ENCODE measurements at places on chromosomes 5 and 9. TPM values are rescaled to one million over a fixed set of nuclear protein-coding genes. Genes with fewer than 3 reads are reported as not detected.

MLANA gene
- total RNA-seq = not detected

LRRC70 gene
- total RNA-seq = 1.3 TPM

IL13 gene
- total RNA-seq = 32.6 TPM

LCN9 gene
- not detected for total RNA-seq

SHISAL2B gene
- total RNA-seq = not detected

IER5L gene
- 4.5 TPM for total RNA-seq

CCNJL gene
- not detected for total RNA-seq

TAF11L10 gene
- total RNA-seq = not detected

CFAP90 gene
- not detected for total RNA-seq

PCDHGA6 gene
- total RNA-seq = 0.57 TPM

CTSV gene
- 0.27 TPM for total RNA-seq

MARCOL gene
- not detected for total RNA-seq

GALNT10 gene
- total RNA-seq = 33.9 TPM

SOX30 gene
- total RNA-seq = 0.16 TPM

SLCO6A1 gene
- not detected for total RNA-seq

ARHGEF37 gene
- total RNA-seq = 0.80 TPM

KCNV2 gene
- not detected for total RNA-seq

FOXD4L6 gene
- not detected for total RNA-seq

NR5A1 gene
- total RNA-seq = not detected

QRFP gene
- total RNA-seq = not detected

MYMK gene
- not detected for total RNA-seq

HRCT1 gene
- total RNA-seq = not detected

RRAGA gene
- total RNA-seq = 43.1 TPM

PIP5KL1 gene
- 2.7 TPM for total RNA-seq

TIMD4 gene
- total RNA-seq = 1.1 TPM

TEX53 gene
- not detected for total RNA-seq

STRBP gene
- total RNA-seq = 18.2 TPM

SPINK1 gene
- not detected for total RNA-seq

LMX1B gene
- total RNA-seq = not detected

WDR38 gene
- not detected for total RNA-seq

TRPM3 gene
- not detected for total RNA-seq

BBLN gene
- total RNA-seq = 82.4 TPM

PHYHD1 gene
- 1.2 TPM for total RNA-seq

PRPF4 gene
- total RNA-seq = 37.2 TPM

COL23A1 gene
- total RNA-seq = 0.09 TPM

AGXT2 gene
- total RNA-seq = not detected
